Left kidney (tissue), 8 donors: ENCODE measurements at places on chromosomes 4 and X. TPM values are rescaled to one million over a fixed set of nuclear protein-coding genes. Genes with fewer than 3 reads are reported as not detected.

MAPK10 gene
- 89.8 TPM for polyA plus RNA-seq

BTK gene
- polyA plus RNA-seq: 2.3 TPM

MAP7D3 gene
- polyA plus RNA-seq: 19.3 TPM

NWD2 gene
- 0.23 TPM for polyA plus RNA-seq

SLITRK4 gene
- 17.9 TPM for polyA plus RNA-seq

UGT2B17 gene
- polyA plus RNA-seq: 0.15 TPM

FAM90A26 gene
- 0.22 TPM for polyA plus RNA-seq

ARHGAP36 gene
- polyA plus RNA-seq: 0.15 TPM

FAT1 gene
- polyA plus RNA-seq: 290 TPM

ACOT9 gene
- polyA plus RNA-seq: 42.2 TPM

LRIT3 gene
- 1.4 TPM for polyA plus RNA-seq

BEX5 gene
- 12.9 TPM for polyA plus RNA-seq

PYURF gene
- 111 TPM for polyA plus RNA-seq

CLNK gene
- 0.91 TPM for polyA plus RNA-seq

UCP1 gene
- 0.25 TPM for polyA plus RNA-seq

BTC gene
- 7.8 TPM for polyA plus RNA-seq

APLN gene
- 4.4 TPM for polyA plus RNA-seq

TBC1D9 gene
- 62.1 TPM for polyA plus RNA-seq

CFI gene
- 105 TPM for polyA plus RNA-seq

F9 gene
- polyA plus RNA-seq: not detected

SCRG1 gene
- polyA plus RNA-seq: 0.45 TPM

CSAG1 gene
- polyA plus RNA-seq: not detected

TSPAN7 gene
- polyA plus RNA-seq: 37.9 TPM

COL25A1 gene
- 19.6 TPM for polyA plus RNA-seq

BEX4 gene
- polyA plus RNA-seq: 144 TPM

ZCCHC12 gene
- polyA plus RNA-seq: 0.70 TPM

FAM241A gene
- polyA plus RNA-seq: 1.6 TPM
